NCI-H1436 (cell line): ENCODE measurements at places on chromosomes 1 and 21.

DNA sequence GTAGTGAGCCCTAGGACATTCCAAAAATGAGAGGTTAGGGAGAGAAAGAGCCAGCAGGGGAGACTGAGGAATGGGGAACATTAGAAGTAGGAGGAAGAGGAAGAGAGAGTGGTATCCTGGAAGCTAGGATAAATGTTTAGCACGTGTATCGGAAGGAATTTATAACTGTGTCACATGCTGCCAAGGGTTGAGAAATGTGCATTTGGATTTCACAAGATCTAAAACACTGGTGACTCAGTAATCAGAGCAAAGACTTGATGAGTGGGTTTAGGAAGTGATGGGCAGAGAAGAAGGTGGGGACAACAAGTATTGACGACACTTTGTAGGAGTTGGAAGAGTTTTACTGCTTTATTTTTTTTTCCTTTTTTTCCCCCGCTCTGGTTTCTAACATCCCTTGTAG is 193.9 kb downstream of the FMN2 start:
- DNase-seq: no peak

GRCh38 chr1:242847390-242847993 is 323.0 kb upstream of the PLD5 start:
- no peak for DNase-seq

- no peak for DNase-seq
Measured at GRCh38 chr1:77540501-77541161, 141.8 kb downstream of the ZZZ3 start.

DNA sequence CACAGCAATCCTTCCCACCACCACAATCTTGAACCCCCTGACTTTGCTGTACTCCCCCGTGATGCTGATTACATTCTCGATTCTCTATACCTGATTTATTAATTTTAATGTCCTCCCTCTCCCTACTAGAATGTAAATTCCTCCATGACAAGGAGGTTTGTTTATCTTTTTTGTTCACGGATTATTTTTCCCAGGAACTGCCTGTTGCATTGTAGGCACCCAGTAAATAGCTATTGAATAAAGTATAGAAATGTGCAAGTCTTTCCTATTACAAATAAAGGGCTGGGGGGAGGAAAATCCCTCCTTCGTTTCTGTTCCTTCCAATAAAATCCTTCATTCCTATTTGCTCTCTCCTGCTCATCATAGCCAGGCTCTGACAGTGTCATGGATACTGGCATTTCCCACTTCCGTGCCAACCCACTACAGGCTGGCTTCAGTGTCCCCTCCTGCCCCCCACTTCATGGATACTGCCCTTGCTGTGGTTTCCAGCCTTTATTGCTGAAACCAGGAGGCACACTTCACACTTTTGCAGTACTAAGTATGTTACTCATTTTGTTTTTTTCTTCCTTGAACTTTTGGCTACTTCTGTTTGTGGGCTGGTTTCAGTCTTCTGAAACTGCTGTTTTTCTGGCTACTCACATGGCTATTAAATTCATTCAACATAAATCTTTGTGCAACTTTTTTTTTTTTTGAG is 7.5 kb downstream of the KIF1B start:
- DNase-seq: no peak

GRCh38 chr1:46489638-46490405 is at the start of gene DMBX1:
Gene DMBX1, plus strand, starts transcription at chr1:46489836. Its CDS starts 17,175 bp downstream, at chr1:46507011.
- DNase-seq: peak; percentile 48

GRCh38 chr21:35510957-35511695 is 462.0 kb upstream of the RUNX1 start:
- no peak for DNase-seq

GRCh38 chr1:167881786-167882185 is 32.1 kb downstream of the ADCY10 start:
- no peak for DNase-seq
